ENCODE measurements at places on chromosomes 5 and 9.

- peak; percentile 83 for DNase-seq
Measured at GRCh38 chr9:88458716-88459465, 70.6 kb downstream of the SPIN1 start.

DNA sequence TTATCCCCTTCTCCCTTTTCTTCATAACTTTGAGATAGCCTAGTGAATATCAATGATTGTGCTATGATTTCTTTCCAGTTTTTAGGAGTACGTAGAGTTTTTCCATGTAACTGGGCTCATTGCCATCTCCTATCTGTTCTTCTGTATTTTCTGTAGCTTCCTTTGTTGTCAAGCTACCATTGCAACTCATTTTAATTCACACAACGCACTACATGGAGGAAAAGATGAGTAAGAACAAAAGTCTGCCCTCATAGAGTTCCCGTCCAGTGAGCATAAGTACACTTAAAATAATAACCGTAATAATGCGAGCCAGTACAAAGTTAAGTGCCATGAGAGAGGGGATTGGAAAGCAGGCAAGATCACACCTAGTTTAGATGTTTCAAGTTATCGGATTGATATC is 177.7 kb downstream of the PAM start:
- DNase-seq, result no peak

DNA sequence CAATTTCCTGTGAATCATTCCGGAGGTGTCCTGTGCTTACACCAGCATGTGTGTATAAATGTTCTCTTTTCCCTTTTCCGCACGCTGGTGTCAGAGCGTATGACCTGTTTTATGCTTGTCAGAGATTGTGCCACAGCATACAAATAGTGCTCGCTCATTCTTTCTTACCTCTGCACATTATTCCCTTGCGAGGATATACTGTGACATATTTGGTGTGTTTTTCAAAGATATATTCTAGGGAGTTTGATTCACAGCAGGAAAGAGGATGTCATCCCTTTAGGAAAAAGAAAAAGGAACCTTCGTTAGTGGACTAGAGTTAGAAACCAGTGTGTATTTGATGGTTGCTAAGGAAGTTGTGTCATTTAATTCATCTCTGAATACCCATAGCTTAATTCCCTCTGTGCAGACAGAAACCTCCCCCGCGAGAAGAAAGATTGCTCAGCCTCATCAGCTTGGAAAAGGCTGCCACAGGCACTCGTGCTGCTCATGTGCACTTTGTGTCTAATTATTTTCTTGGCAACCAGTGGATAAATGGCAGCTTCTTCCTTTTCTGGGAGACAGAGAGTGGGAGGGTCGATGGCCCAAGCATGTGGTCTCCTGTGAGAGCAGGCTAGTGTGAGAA is 14.7 kb upstream of the CCIN start:
- peak; percentile 84 for DNase-seq

DNA sequence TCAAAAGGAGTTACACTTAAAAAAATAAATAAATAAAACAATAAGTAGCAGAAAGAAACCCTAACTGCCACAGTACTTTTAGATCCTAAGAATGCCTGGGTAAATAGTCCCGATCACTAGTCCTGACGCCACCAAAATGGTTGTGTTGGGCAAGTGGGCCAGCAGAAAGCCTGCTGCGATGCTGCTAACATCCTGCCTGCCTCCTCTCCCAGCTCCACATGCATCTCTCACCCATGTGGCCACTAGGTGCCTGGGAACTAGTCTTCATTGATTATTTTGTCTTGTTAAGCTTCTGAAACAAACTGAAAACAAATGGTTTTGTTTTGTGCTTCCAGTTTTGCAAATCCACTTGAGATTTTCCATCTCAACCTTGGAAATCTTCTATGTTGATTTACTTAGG is 54.4 kb upstream of the TRAF1 start:
- no peak for DNase-seq

DNA sequence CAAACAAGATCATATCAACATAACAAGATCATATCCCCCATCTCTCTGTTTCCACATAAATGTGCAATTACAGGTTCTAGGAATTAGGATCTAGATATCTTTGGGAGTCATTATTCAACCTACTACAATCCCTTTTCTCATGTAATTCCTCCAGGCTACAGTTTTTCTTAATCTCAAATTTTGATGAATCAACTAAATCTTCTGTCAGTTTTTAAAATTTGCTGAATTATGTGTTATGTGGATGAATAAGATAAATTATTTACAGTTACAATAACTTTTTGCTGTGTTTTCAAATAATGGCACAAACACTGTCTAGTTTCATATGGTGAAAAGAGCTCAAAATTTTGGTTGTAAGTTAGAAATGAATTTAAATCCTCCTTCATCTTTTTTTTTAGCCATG is 405.8 kb downstream of the FAM170A start:
- no peak for DNase-seq

- DNase-seq, result no peak
Measured at GRCh38 chr5:95284572-95285408, at the start of gene MCTP1. Gene MCTP1 (minus strand): TSS chr5:95285094.

GRCh38 chr5:14257995-14258403 is 114.9 kb downstream of the TRIO start:
- DNase-seq, result no peak

DNA sequence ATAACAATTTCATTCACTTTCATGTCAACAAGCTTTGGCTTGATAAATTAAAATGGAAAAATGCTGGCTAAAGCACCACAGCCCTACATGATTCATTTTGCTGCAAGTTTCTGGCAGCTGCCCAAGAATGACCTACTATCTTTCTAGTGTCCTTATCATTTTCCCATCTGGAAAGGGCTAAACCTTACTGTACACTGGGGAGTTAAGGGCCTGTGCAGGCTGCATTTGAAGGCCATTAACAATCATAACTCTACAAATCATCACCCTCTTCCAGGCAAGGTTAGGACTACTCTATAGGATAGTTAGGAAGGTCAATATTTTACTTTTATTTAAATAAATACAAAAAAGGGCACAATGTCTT is 579.7 kb upstream of the ZNF608 start:
- DNase-seq, result peak; percentile 84

DNA sequence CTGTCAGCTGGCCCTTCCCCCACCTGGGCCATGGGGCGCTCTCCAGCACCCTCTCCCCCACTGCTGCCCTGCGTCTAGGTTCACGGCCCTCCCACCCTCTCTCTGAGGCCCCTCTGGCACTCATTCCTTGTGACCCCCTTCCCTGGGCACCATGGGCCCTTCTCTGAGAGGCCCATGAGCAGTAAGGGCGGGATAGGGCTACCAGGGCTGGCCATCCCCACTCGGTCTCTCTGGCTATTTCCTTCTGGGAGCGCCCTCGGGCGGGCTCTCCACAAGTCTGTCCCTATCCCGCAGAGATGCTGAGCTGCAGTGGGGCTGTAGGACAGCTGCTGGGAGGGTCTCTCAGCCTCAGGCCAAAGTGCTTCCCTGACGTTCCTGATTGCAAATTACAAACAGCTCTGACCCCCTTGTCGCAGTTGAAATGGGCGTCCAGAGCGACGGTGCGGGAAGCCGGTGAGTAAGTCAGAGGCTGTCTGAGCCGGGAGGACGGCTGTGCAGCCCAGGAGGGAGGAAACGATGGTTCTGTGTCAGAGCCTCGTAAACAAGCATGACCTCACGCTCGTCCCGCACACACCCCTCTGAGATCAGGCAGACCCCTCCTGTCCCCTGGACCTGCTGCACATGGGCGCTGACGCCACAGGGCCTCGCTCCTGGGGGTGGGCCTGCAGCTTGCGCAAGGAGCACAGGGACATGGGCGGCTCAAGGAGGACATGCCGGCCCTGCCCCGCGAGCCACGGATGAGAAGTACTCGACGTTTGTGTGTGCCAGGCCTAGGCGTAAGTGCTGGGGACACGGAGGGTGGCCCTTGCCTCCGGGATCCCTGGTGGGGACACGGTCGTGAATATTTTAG is 36.3 kb upstream of the GFPT2 start:
- no peak for DNase-seq

DNA sequence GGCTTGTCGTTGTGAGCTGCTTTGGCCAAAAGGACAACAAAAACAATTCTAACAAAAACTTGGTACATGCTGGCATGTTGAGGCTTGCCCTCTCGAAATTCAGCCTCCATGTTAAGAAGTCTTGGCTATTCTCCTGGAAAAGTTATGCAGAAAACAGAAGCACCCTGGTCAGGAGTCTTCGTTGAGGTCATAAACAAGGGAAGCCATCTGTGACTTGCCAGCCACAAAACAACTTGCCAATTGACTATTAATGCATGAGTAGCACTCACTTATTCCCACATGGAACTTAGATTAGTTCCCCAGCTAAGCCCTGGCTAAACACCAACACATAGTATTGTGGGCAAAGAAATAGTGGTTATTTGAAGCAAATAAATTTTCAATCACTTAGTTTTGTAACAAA is 521.0 kb upstream of the CHD1 start:
- DNase-seq, result peak; percentile 0

- no peak for DNase-seq
Measured at GRCh38 chr9:77935974-77936373, 95.6 kb downstream of the GNAQ start.

- DNase-seq, result no peak
Measured at GRCh38 chr5:79109527-79110492, 1.8 kb upstream of the BHMT start.

- DNase-seq, result no peak
Measured at GRCh38 chr9:20178197-20178596, 389.4 kb upstream of the SLC24A2 start.

DNA sequence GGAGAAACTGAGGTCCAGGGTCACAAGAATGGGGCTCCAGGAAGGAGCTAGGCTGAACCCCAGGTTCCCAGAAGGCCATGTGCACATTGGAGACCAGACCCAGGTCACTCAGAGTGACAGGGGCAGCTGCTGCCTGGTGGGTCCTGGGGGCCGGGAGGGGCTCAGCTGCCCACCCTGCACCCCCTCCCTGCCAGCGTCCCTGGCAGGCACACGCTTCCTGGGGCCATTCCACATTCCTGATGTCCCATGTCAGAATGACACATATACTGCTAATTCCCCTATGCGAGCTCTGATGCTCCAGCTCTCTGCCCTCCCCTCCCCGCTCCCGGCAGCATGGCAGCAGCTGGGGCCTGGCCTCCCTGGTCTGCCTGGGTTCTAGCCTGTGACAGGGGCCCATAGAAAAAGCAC is 14.0 kb downstream of the FGFR4 start:
- no peak for DNase-seq

- no peak for DNase-seq
Measured at GRCh38 chr5:95931079-95931833, 30.4 kb downstream of the ELL2 start.

- peak; percentile 63 for DNase-seq
Measured at GRCh38 chr5:155532621-155533311, 519.2 kb downstream of the KIF4B start.

All from fibroblast of mammary gland (primary cell).